ENCODE measurements at places on chromosomes 16 and 17.

GRCh38 chr16:62041401-62041800 is 5.2 kb upstream of the CDH8 start:
- H3K36me3 ChIP-seq = no peaks in the 10 kb centered on the region
- H3K4me3 ChIP-seq = no peak overlapping the region
- no peaks in the 10 kb centered on the region for H3K4me1 ChIP-seq
- no peaks in the 10 kb centered on the region for H3K27me3 ChIP-seq
- no peak for DNase-seq

GRCh38 chr16:50390371-50390771 is 21.6 kb upstream of the BRD7 start:
- no peak overlapping the region for H3K27ac ChIP-seq
- H3K27me3 ChIP-seq = peaks cover 8% of the 10 kb centered on the region
- H3K4me3 ChIP-seq = no peak overlapping the region
- no peaks in the 10 kb centered on the region for H3K4me1 ChIP-seq
- no peak for DNase-seq

- H3K36me3 ChIP-seq = no peaks in the 10 kb centered on the region
- no peak for DNase-seq
- no peak overlapping the region for H3K4me3 ChIP-seq
- H3K27me3 ChIP-seq = no peaks in the 10 kb centered on the region
Observed at GRCh38 chr17:71937914-71938313, 182.9 kb upstream of the SOX9 start.

DNA sequence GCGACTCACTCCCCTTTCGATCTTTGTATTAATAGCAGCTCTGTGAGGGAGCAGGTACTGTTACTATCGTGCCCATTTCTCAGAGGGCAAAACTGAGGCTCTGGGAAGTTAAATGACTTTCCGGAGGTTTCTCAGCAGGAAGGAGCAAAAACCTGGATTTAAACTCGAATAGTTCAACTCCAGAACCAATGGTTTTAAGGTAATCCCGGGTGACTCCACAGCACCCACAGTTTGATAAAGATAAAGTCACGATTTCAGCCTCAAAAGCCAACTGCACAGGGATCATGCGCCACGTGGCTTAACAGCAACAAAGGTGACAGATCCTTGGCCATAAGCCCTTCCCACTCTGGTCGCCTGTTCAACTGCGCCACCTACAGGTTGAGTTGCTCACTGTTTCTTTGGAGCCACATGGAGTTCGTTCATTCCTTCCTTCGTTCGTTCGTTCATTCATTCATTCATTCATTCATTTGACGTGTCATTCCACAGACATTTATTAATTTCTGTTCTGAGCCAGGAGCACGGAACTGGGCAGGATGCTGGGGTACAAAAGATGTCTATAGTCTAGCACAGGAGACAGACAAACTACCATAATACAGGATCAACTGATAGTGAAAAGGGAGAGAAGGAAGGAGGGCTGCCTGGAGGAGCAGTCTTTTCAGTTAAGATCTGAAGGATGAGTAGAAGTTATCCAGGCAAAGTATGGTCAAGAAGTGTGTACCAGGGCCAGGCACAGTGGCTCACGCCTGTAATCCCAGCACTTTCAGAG is 134.8 kb downstream of the HS3ST2 start:
- H3K27ac ChIP-seq = no peak overlapping the region
- no peaks in the 10 kb centered on the region for H3K27me3 ChIP-seq
- H3K4me3 ChIP-seq = no peak overlapping the region

DNA sequence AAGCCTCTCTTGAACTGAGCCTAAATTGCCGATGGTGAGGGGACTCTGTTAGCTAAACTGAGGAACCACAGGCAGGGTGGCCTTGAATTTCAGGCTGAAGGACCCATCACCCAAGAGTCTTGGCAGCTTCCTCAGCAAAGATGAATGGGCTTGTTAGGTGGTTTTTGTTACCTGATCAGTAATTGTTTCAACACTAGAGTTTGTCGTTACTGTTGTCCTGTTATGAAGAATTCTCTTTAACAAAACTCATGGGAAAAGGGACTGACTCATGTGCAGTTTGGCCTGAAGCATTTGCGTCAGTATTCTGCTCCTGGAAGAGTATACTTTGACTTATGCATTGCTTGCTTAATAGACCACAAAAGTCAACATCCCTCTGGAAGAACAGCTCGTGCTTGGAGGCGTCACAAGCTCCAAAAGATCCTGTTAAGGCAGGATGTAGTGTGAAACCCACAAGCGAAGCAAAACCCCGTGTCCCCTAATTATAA is 206.0 kb downstream of the IRX3 start:
- H3K27ac ChIP-seq = no peak overlapping the region
- H3K36me3 ChIP-seq = no peaks in the 10 kb centered on the region
- H3K4me3 ChIP-seq = no peak overlapping the region
- peaks cover 11% of the 10 kb centered on the region for H3K4me1 ChIP-seq
- H3K27me3 ChIP-seq = no peaks in the 10 kb centered on the region
- DNase-seq = no peak

GRCh38 chr17:496761-497160 is 144.2 kb upstream of the RPH3AL start:
- no peak for DNase-seq
- H3K27ac ChIP-seq = no peak overlapping the region
- H3K4me1 ChIP-seq = peaks cover 42% of the 10 kb centered on the region
- no peak overlapping the region for H3K4me3 ChIP-seq

DNA sequence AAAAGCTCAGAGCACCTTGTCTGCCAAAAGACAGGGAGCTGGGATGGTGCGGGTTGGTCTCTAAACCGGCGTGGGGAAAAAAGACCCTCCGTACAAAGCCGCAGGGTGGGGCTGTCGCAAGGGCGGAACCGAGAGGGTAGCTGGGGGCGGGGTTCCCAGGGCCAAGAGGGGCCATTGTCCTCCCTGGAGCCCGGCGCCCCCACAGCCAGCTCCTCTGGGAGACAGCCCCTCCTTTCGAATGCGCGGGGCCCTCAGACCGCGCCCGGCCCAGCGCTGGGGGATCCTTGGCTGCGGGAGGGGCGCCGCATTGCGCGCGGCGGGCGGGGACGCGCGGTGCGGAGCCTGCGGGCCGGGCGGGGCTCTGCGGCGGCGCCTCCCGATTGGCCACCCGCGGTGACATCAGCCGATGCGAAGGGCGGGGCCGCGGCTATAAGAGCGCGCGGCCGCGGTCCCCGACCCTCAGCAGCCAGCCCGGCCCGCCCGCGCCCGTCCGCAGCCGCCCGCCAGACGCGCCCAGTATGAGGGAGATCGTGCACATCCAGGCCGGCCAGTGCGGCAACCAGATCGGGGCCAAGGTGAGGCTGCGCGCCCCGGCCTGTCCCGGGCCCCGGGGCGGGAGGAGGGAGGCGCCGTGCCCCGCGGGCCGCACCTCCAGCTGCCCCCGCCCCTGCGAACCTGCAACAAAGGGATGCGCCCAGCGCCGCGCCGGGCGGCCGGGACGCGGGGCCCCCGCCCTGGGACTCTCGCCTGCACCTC is at the start of gene TUBB3:
Gene TUBB3 (plus strand): TSS at position 459 of the 756 bp plus-strand sequence. CDS start 60 bp downstream, at position 519.
- peaks cover 27% of the 10 kb centered on the region for H3K4me1 ChIP-seq
- H3K27ac ChIP-seq = no peak within 1 kb of the TSS
- no peaks in the 10 kb centered on the region for H3K36me3 ChIP-seq
- H3K4me3 ChIP-seq = no peak within 1 kb of the TSS
- H3K27me3 ChIP-seq = peaks cover 39% of the 10 kb centered on the region
- no peak for DNase-seq

DNA sequence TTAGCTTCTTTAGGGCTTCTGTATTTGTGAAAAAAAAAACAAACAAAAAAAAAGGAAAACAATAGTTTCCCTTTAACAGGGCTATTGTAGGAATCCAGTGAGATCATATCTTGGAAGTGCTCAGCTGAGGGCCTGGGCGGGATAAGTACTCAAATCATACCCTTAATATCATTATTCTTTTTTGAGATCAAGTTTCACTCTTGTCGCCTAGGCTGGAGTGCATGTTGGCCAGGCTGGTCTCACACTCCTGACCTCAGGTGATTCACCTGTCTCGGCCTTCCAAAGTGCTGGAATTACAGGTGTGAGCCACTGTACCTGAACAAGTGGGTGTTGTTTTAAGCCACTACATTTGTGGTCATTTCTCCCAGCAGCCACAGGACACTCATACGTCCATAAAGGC is 87.0 kb downstream of the CDH13 start:
- H3K27me3 ChIP-seq = peaks cover 4% of the 10 kb centered on the region
- H3K36me3 ChIP-seq = no peaks in the 10 kb centered on the region
- no peak overlapping the region for H3K4me3 ChIP-seq

DNA sequence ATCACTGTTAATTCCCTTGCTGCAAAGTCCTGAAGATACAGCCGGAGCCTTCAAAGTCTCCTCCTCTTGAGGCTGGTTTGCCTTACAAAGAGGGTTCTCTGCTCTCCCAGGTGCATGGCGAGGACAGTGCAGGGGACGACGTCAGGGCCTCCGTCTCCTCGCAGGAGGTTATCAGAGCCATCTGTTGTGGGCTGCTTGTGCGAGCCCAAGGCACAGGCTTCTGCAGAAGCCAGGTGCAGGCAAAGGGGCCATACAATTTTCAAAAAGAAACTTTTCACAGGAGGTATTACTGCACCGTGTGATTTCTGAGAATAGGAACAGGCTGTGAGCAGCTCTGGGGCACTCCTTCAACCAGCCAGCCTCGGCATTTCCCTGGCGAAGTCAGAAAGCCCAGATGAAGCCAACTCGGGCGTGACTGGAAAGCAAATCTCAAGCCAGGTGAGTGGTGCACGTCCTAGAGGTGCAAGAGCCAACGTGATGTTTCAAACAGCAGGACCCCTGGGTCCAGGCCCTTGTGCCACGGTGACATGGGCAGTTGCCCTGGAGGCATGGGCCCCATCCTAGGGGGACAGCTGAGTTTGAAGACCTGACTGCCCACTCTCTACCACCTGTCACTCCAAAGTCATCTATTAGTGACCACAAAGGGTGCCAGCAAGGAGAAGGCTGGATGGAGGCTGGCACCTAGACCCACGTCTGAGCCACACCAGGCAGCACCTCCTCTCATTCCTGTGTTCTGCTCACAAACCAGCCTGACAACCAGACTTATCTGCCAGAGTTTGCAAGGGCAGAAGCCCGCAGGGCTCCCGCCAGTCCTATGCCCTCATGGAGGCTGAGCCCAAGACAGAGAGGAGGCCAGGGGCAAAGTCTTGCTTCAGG is 68.6 kb downstream of the SMPD3 start:
- H3K36me3 ChIP-seq = no peaks in the 10 kb centered on the region
- H3K27me3 ChIP-seq = no peaks in the 10 kb centered on the region
- peak; percentile 96 for DNase-seq
- peak overlapping the region; percentile 98 for H3K27ac ChIP-seq
- peaks cover 100% of the 10 kb centered on the region for H3K4me1 ChIP-seq

DNA sequence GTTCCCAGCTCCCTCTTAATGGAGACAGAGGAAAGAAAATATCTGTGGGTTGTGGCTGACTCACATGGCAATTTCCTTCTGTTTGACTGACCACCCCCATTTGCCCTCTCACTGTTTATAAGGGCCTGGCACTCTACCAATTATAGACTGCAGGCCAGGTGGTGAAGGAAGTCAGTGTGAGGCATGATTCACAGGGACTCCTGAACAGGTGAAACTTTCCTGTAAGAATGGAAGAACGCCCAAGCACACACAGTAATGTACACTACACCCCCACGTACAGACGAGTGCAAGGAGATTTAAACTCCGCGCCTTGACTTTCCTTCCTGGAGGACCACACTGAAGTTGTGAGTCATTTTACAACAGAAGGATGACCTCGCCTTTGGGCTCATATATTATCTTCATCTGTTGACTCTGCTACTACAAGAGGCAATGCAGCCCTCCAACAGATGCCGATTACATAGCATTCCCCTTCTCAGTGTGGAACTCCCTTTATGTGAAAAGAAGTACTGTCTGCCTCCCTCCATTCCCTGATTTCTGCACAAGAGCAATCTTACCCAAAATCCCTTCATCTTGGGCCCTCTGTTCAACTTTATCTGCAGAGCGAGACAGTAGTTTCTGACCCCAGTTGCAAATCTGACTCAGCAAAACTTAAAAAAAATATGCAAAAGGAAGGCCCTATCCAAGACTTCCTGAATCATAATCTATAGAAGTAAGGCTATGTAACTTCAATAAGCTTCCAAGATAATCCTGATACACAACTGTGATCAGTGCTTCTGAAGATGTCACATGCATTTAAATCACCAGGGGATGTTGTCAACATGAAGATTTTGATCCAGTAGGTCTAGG is 163.6 kb downstream of the SHISA6 start:
- no peak for DNase-seq
- H3K4me1 ChIP-seq = no peaks in the 10 kb centered on the region
- H3K27me3 ChIP-seq = no peaks in the 10 kb centered on the region
- no peaks in the 10 kb centered on the region for H3K36me3 ChIP-seq
- H3K4me3 ChIP-seq = no peak overlapping the region

DNA sequence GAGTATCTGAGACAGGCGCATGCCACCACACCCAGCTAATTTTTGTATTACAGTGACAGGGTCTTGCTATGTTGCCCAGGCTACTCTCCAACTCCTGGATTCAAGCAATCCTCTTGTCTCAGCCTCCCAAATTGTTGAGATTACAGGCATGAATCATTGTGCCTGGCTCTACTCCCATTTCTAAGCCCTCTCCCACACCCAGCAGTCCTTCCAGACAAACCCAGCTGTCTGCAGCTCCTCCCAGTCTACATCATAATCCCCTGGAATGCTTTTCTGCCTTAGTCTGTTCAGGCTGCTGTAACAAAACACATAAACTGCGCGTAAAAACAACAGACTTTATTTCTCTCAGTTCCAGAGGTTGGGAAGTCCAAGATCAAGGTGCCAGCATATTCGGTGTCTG is 144.5 kb downstream of the GRIN2A start:
- H3K27ac ChIP-seq = no peak overlapping the region
- no peaks in the 10 kb centered on the region for H3K27me3 ChIP-seq
- H3K4me3 ChIP-seq = no peak overlapping the region
- DNase-seq = no peak

DNA sequence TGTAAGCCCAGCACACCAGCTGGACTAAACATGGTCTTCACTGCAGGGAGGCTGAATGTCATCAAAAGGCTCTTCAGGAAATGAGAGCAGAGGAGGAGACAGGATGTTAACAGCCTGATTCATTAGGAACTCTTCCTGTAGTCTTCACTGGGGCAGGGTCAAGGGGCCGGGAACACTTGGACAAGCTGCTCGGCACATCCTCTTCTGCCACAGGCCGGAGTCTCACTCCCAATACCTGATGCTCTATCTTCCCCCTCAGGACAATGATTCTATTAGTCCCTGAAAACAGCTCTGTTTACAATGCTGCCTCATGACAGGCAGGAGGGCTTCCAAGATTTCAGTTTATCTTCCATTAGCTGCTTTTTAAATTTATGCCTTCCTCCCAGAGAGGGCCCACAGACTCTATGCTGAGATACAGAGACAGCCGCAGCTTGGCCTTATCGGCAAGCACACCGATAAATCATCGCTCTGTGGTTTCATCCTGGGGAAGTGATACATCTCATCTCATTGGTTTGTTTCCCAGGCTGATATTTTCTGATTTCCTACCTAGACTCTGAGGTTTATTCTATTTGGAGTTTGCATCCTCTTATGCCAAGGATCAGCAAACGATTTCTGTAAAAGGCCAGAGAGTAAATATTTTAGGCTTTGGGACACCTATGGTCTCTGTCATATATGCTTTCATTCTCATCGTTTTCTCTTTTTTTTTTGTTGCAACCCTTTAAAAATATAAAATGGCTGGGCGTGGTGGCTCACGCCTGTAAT is 214.0 kb upstream of the ASIC2 start:
- H3K4me1 ChIP-seq = no peaks in the 10 kb centered on the region
- no peak for DNase-seq
- no peak overlapping the region for H3K4me3 ChIP-seq
- no peak overlapping the region for H3K27ac ChIP-seq
- no peaks in the 10 kb centered on the region for H3K27me3 ChIP-seq
